ENCODE measurements at places on chromosomes 4 and X.

DNA sequence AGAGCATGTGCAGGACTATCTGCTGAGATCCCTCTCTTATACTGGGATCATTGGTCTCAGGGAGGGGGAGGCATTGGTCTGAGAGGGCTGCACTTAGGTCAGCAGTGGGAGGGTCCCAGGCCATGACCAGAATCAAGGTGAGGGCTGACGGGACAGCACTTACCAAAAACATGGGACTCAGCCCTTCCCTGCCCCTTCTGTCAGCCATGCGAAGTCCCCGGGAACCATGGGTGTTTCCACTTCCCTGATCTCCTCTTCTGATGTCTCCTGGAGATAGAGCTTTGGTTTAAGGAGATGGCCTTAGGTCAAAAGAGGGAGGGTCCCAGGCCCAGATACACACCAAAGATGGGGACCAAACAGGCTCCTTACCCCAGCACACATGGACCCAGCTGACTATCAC, 12.9 kb upstream of the HSFX1 start:
- no peak for DNase-seq

DNA sequence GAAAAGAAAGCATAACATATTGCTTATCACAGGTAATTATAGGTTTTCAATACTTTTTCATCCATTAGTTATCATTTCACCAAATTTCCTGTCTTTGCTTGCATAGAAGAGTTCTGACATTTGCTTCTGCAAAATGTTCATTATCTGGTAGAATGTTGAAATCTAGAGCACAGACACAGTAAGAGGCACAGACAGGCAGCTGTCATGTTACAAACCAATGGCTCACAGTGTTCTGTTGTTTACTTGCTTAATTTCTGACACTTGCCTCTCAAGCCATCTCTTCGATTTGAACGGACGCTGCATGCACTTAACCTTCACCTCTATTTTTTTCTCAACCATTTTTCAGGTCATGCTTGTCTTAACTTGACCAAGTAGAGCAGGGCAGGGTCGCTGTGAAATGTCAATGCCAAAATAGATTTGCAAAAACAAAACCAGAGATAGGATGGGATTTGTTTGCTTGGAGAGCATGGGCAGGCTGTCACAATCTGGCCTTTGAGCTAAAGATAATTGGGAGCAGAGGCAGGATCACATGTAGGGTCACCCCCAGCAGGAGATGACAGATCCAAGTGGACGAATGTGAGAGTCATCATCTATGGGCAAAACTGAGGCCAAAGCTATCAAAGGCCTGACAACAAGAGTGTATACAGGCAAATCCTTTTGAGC, 292.3 kb downstream of the SMARCA1 start:
- no peak for DNase-seq

GRCh38 chr4:37663552-37663951, 22.6 kb downstream of the RELL1 start:
- DNase-seq: no peak

DNA sequence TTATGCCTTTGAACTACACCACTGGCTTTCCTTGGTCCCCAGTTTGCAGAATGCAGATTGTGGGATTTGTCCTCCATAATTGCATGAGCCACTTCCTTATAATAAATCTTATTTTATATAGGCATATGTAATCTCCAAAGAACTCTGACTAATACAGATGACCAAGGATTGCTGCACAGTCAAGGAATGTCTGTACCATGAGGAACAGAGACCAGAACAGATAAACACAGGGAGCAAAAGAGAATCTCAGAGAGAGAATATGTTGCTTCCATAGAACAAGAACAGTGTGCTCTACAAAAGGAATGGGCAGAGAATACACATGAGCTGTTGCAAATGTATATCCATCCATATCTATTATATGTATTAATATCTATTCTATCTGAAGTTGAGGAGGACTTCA, 111.1 kb downstream of the ADRA2C start:
- DNase-seq: peak; percentile 24

GRCh38 chr4:155173371-155173770, 35.1 kb upstream of the NPY2R start:
- DNase-seq: no peak

Measured in RKO (cell line).